Anterior cingulate cortex (tissue), 58 donors: ENCODE measurements at places on chromosomes 5 and 9.

GRCh38 chr9:98249771-98250170, 5.7 kb downstream of the TBC1D2 start:
- DNase-seq, result no peak

DNA sequence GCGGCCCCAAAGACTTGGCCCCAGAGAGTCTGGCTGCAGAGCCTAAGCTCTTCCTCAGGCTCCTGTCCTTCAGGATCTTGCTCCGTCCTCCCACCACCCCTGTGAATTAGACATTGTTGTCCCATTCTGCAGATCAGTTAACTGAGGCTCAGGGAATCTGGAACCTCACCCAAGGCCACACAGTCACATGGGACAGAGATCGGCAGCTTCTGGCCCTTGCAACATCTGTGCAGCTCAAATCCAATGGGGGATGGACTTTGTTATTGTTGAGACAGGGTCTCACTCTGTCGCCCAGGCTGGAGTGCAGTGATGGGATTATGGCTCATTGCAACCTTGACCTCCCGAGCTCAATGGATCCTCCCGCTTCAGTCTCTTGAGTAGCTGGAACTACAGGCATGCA, 23.9 kb upstream of the LAMC3 start:
- no peak for DNase-seq

GRCh38 chr5:151799407-151799806, 27.7 kb downstream of the G3BP1 start:
- DNase-seq, result no peak

GRCh38 chr5:112570708-112571444, 151.8 kb upstream of the EPB41L4A start:
- DNase-seq, result no peak

- DNase-seq, result no peak
Observed at GRCh38 chr9:105921057-105921726, 226.9 kb downstream of the TMEM38B start.

- no peak for DNase-seq
Observed at GRCh38 chr9:21527579-21527978, 45.5 kb upstream of the IFNE start.

GRCh38 chr5:2254880-2255750, 372.4 kb upstream of the IRX4 start:
- no peak for DNase-seq

DNA sequence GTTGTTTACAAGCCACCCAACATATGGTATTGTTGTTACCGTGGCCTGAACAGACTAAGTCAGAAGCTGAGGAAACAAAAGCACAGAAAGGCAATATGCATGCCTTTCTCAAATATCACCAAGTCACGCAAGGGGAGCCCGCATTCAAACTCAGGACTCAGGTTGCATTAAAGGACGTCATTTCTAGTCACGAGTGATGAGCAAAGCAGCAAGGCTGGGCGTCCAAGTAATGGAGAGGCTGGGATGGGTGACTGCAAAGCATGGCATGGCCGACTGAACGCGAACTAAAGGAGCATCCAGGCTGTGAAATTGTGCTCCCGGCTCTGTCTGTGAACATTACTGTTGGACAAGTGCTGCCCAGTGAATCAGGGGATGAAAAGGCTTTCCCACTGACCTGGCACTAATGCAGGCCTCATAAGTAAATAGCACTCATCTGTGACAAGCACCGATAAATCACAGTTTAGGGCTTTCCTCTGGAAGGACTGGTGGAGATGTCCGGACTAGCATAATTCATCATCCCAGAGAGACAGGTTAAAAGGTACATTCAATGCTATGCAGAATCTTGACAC, 202.8 kb downstream of the SPOCK1 start:
- peak; percentile 54 for DNase-seq

GRCh38 chr5:174401793-174402192, 322.6 kb upstream of the MSX2 start:
- no peak for DNase-seq

GRCh38 chr5:37197340-37198050, 51.7 kb downstream of the CPLANE1 start:
- no peak for DNase-seq

DNA sequence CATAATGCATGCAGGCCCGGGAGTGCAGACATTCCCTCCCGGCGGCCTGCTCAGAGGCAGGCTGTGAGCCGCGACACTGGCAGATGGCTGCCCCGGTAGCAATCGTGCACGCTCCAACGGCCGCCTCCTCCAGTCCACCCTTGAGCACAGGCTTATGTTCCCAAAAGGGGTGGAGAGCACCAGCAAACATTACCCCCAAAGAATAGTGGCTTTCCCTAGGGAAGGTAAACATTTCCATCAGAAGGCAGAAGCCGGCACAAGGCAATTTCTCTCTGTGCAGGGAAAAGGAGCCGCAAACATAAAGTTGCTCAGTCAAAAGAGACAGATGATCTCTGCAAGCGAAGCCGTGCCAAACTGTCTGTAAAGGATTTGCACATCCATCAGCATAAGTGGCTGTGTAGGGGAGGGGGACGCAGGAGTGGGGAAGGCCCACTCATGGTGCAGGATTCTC, 92.5 kb downstream of the SIL1 start:
- DNase-seq, result no peak

- no peak for DNase-seq
Observed at GRCh38 chr5:40754381-40755092, 1.2 kb downstream of the TTC33 start.

- DNase-seq, result no peak
Observed at GRCh38 chr9:137007108-137007815, 10.9 kb upstream of the CLIC3 start.

GRCh38 chr5:81187885-81188284, 45.2 kb upstream of the CKMT2 start:
- no peak for DNase-seq

- DNase-seq, result no peak
Observed at GRCh38 chr5:159186319-159186718, 23.0 kb downstream of the RNF145 start.

DNA sequence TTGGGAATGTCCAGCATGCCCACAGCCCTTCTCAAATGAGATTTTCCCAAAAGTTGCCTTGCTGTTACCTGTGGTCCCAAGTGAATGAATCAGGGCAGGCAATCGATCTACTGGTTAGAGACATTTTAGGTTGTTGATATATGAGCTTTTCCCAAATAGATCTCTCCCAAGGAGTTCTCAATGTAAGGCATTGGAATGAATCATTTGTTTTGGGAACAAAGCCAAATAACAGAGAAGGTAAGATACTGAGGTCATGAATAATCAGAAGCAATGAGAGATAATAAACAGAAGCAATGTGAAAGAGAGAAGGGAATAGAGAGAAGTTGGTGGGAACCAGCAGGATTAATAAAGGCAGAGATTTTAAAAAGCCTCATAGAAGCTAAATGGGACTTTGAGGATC, 93.6 kb upstream of the FER start:
- DNase-seq, result no peak
